Spleen (tissue), 13 donors: ENCODE measurements at places on chromosomes 16 and 17.

DNA sequence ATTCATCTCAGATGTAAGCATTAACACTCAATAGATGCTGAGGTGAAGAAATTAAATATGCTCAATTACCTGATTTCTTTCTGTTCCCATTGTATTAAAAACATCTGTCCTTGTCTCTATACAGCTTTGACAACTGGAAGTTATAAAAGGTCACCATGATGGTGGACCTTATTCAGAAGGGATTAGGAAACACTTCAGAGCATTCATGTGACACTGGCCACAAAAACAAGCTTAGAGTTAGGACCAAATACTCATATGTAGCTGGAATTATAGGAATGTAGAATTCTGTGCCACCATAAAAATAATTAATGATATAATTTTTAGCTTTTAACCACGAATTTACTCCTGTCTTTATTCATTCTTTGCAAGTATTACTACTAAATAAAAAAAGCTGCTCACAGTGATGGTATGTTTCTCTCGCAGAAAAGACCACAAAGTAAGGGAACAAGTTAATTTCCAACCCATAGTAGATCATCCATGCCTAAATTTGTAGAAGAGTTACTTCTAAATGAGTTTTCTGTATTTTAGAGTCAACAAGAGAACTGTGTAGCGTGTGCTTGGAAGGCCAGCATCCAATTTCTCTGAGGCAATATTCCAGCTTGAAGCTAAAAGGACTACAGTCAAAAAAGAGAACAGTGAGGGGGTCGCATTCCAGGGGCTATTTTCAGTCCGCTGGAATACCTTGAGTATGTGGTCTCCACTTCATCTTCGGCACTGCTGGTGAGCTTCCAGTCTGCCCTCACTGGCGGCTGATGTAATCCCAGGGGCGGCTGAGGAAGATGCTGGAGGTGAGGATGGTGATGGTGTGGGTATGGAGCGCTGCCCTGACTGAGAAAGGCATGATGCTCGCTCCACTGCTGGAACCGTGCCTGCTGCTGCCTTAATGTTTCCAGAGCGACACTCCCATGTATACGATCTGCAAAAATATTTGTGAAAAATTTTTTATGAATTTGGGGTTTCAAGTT lies 63.7 kb downstream of the CACNG1 start:
- DNase-seq: no peak

GRCh38 chr17:38418693-38419507 lies 9.4 kb upstream of the ARHGAP23 start:
- DNase-seq: no peak

DNA sequence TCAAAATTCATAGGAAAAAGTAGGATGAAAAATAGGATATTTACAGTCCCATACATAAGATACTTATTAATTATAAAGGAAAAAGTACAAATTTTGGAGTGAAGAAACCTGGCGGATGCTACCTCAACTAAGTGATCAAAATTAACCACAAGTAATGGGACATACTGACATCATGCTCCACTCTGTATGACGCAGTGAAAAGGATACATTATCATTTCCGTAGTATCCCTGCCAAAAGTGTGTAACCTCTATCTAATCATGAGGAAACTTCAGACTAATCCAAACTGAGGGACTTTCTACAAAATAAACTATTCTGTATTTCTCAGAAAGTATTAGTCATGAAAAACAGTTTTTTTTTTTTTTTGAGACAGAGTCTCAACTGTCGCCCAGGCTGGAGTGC lies 60.5 kb downstream of the TRIM37 start:
- DNase-seq: no peak

DNA sequence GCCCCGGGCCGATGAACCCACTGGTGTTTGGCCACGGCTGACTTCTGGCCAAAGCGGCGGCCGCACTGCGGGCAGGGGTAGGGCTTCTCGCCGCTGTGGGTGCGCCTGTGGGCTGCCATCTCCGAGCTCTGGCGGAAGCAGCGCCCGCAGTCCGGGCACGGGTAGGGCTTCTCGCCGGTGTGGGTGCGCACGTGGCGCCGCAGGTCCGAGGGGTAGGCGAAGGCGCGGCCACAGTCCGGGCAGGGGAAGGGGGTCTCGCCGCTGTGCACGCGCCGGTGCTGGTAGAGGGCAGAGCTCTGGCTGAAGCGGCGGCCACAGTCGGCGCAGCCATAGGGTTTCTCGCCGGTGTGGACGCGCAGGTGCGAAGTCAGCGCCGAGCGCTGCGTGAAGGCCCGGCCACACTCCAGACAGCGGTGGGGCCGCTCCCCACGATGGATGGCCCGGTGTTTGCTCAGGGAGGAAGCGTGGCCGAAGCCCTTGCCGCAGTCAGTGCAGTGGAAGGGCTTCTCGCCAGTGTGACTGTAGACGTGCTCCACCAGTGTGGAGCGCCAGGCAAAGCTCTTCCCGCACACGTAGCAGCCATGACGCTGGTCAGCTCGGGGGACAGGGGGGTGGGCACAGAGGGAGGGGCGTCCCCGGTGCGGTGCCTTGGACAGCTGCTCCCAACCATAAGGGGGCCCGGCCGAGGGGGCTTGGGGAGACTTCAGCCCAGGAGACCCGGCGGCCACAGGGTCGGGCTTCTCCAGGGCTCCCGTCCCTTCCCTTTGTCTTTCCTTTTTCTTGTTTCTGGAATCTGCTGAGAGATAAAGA lies 2.7 kb downstream of the ZNF764 start:
- peak; percentile 80 for DNase-seq

DNA sequence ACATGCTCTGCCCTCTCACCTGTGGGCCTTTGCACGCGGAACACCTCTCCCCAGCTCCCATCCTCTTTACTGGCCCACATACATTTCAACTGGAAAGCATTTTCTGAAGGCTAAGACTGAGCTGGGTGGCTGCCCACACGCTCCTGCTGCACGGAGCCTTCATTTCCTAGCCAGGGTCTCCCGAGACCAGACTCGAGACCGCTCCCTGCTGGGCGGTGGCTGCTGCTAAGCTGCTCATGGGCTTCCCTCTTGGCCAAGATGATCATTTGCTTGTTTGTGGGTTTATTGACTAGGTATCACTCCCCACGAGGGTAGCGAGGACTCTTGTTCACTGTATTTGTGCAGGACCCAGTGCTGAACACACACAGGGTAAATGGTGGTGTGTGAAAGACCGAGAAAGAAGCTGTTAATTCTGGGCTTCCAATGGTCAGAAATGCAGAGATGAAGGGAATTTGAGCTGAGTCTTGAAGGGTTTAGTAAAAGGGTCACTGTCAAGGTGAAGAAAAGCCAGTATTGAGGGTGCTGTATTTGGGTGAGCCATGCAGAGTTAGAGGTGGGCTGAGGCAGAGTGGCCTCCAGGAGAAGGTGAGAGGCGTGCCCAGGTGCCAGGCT lies 907 bp downstream of the TRAPPC2L start:
- DNase-seq: peak; percentile 93

DNA sequence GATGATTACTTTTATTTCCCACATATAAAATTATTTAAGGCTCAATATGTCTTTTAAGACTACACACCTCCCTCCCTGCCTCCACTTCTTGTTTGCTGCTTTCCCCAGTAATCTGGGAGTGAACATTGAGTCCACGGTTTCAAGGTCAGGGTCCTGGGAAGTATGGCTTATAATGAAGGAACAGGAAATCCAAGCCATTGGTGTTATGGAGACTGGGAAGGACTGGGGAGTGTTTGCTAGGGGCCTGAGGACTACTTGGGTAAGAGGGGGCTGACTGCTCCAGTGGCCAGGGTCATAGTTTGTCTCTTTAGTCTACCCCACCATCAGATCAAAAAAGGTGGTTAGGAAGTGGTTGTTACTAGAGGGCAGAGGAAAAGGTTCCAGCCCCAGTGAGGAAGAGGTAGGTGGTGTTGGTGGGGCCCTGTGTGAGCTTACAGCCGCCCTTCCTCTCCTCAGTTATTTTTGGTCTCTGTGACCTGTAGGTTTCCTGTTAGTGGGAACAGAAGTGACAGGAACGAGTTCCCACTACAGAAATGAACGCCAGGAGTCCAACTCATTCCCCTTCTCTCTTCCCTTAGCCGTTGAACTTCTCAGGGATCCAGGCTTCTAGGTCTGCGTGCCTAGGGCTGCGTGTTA lies 742 bp upstream of the SLC16A13 start:
- no peak for DNase-seq

DNA sequence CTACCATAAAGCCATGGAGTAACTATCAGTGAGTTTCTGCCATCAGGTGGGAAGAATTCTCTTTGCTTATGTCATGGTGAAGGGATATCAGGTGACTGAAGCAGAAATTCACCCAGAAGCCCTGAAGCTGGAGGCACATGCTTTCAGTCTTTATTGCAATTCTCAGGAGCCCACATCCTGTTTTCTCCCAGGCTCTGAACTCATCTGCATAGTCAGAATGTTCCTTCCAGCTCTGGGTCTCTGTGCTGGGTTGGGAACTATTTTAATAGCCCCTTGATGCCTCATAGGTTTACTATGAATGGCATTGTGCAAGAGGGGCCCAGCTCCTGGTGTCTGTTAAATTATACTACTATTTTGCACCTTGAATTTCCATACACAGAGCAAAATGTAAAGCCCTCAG lies 198.4 kb upstream of the SOX9 start:
- no peak for DNase-seq

DNA sequence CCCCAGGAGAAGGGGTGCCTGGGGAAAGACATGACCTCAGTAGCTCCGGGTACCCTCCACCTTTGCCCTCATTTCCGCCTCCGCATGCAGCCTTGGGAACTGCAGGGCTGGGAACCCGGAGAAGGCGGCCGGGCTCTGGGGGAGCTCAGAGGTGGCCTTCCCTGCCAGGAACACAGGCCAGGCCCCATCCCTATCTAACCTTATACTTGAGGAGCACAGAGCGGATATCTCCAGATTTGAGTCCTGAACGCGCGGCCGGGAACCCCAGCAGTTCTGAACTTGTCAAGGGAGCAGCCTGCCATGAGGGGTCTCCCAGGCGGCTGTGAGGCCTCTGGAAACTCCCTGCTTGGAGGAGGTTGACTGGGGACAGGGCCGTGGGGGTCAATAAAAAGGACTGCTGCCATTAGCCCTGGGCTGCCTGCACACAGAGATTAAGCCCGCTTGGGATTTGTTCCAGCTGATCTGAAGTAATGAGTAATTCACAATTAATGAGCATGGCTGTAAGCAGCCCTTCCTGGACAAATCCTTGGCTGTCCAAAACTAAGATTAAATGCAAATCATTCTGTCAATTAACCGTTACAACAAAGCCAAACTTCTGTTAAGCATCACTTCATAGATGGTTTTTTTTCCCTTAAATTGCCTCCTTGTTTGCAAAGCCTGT lies 26.3 kb upstream of the METRNL start:
- peak; percentile 83 for DNase-seq

- DNase-seq: no peak
These were observed 816.9 kb downstream of the CDH11 start for GRCh38 chr16:64304951-64305350.
